OCI-M1 (cell line): ENCODE measurements at places on chromosomes 5 and 9.

DNA sequence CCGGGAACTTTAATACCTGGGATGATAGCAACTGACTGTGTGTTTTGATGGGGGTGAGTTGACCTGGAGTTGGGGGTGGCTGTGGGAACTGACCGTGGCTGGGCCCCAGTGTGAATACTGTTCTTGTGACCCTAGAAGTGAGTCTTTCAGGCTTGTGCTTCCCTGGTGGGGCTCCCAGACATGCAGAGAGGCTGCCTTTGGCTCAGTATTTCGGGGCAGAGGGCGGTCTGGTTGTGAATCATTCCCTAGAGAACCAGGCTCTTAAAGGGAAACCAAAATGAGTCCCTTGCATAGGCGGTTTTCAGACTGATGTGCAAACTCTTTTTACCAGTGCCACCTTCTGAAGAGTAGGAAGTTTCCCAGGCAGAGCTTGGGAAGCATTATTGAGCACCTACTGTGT is 132.1 kb downstream of the MACROH2A1 start:
- no peak for DNase-seq

- DNase-seq, result no peak
Measured at GRCh38 chr5:123549256-123549904, 37.4 kb downstream of the CSNK1G3 start.

GRCh38 chr9:1775230-1775629 is 239.9 kb upstream of the SMARCA2 start:
- DNase-seq, result no peak

DNA sequence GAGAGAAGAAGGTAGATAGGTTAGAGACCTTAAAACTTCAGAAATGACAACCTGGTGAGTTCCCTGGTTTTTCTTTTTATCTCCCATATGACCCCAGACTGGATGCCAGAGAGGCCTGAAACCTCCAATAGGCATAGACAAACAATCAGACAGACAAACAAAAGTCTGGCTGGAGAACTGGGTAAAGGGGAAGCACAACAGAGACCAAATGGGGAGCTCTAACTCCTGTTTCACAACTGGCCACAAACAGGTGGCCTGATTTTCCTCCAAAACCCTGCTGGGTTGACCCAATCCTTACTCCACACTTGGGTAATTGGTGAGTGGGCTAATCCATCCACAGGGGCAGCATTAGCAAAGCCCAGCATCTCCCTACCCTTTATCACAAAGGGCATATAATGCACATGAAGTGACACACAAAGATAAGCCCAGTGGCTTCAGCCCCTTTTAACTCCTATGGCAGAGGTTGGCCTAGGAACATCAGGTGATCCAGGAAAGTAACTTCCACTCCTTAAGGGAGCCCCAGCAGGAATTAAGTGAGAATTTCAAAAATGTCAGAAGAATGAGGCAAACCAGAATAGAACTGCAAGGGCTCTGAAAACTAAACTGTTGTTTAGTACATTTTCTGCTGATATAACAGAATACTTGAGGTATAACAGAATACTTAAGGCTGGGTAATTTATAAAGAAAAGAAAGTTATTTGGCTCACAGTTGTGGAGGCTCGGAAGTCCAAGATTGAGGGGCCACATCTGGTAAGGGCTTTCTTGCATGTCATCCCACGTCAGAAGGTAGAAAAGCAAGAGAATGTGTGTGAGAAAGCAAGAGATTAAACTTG is 60.9 kb upstream of the ROR2 start:
- DNase-seq, result no peak

GRCh38 chr9:92617951-92618510 is 51.9 kb downstream of the IPPK start:
- DNase-seq, result no peak

DNA sequence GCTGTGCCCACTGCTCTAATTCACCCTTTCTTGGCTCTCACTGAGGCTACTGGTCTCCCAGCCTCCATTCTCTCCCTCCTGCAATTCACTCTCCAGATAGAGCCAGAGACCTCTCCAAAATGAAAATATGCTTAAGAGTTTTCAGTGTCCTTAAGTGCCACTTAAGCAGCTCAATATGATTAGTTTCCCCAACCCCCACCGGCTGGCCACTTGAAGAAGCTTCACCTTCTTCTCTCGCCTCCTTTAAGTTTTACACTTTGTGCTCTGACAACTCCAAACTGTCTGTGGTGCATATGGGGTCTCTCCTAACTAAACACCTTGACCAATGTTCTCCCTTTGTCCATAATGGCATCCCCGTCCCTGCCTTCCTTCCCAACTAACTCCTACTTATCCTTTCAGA is 53.4 kb downstream of the CDK5RAP2 start:
- DNase-seq, result no peak

GRCh38 chr5:75059912-75060545 is 7.7 kb upstream of the GCNT4 start:
- peak; percentile 22 for DNase-seq

GRCh38 chr9:108547411-108548135 is 308.2 kb downstream of the ACTL7B start:
- no peak for DNase-seq

GRCh38 chr9:36173861-36174260 is 4.7 kb downstream of the CCIN start:
- no peak for DNase-seq

DNA sequence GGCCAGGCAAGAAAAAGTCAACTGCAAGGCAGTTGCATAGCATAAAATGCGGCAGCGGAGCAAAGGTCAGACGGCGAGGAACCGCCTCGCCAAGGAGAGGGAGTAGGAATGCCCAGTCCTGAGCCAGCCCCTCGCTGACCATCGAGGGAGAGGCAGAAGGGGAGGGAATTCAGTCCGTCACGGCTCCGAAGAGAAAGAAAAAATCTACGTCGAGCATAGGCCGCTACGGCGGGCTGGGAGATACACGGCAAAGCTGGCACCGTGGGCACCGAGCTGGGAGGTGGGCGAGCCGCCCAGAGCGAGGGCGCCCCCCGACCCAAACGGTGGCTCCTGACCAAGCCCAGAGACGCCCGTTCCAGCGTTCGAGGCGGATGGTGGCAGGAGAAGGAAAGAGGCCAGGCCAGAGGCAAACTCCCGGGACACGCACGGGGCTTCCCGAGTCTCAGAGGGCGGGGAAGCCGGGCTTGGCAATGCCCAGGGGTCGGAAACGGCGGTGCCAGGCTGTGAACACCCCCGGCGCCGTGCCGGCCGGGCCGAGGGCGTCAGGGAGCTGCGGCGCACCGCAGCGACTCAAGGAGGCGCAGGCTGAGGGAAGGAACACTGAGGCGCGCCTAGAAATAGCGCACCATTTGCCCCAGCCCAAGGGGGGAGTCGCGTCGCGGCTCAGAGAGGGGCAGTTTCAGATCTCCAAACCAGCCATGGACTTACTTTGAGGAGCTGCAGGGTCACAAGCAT is 518 bp downstream of the SPRY4 start:
- DNase-seq, result no peak

DNA sequence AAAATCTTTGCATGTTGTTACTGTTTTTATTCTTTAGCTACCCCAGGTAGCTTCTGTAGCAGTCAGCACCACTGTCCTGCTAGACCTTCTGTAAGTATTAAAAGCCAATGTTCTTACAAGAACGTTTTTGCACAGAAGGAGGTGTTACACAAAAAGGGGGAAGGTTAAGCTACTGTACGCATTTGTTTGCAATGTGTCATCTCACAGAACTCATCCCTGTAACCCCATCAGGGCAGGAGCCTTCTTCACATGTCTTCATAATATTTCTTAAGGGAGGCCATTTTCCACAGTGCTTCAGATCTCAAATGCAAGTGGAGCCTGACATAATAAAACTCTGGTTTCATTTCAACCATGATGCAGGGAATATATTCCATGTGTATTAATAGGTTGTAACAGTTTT is 67.9 kb downstream of the OSMR start:
- no peak for DNase-seq

- DNase-seq, result no peak
Measured at GRCh38 chr5:144972317-144972716, 801.6 kb downstream of the KCTD16 start.

GRCh38 chr5:92543201-92543600 is 1037.8 kb downstream of the NR2F1-AS1 start:
- no peak for DNase-seq

- DNase-seq, result no peak
Measured at GRCh38 chr9:107810461-107810961, 320.9 kb upstream of the KLF4 start.

DNA sequence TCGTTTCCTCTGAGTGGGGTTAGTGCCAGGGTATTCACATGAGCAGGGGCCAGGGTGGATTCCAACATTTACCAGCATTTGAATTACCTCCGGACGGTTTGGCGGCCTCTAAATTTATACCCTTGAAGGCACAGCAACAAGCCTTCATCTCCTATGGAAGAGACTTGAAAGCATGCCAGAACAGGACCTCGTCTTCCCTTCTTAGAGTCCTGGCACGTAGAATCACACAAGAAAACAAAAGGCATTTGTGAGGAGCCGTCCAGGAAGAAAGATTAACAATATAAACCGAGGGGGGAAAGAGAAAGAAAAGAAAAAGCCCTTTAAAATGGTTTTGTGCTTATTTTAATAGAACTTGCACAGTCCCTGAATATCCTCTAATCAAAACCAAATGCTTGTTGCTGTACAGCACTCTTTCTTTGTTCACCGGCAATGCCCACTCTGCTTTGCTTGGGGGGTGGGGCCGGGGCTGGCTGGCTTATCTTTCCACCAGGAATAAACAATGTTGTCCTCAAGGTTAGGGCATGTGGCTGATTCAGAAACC is 575.8 kb upstream of the ZNF462 start:
- DNase-seq, result peak; percentile 27

DNA sequence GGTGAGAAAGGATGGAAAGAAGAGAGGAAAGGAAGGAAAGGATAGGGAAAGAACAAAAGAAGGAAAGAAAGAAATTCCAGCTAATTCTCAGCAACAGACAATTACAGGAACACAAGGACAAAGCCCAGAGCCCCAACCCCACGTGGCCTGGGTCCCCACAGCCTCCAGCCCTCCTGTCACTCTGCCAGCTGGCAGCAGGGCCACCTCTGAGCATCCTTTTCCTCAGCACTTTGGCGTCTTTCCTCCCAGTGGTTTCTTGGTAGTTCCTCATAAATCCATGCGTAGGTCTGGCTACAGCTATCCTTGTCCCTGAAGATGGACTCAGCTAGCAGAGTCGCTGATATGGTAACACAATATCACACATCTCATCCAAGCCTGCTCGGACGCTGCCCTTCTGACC is 28.3 kb downstream of the ADAMTS2 start:
- DNase-seq, result no peak

GRCh38 chr9:126156898-126157297 is 169.7 kb upstream of the MVB12B start:
- no peak for DNase-seq

DNA sequence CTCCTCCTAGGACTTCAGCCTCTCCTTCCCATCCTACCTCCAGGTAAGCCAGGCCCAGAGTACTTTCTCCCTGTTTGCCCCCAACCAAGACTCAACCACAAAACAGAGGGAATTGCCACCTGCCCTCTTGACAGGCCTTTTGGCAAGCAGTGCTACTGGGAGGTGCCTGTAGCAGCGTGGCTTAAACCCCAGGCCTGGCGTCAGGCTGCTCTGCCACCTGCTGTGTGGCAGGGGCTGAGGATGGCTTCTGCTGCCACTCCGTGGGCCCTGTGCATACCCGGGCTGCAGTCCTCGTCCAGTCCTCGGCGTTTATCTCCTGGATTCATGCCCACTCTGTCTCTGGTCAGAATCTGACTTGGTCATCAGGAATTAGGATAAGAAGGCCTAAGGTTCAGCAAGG is 163.1 kb downstream of the PAX5 start:
- DNase-seq, result no peak

DNA sequence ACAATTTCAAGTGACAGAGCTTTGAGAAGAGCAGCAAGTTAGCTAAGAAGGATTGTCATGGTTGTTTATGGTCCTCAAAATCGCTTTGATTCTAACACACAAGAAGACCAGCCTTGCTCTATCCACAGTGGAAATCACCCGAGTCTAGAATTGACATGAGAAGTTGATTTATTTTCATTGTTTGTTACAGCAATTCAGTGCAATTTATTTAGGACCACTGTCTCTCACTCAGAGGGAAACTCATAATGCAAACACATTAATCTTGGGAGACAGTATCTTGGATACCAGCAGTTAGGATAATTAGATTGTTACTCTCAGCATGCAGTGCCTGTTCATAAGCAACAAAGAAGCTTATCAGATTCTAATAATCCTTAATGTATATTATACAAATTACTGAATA is 498.9 kb downstream of the NTRK2 start:
- no peak for DNase-seq

DNA sequence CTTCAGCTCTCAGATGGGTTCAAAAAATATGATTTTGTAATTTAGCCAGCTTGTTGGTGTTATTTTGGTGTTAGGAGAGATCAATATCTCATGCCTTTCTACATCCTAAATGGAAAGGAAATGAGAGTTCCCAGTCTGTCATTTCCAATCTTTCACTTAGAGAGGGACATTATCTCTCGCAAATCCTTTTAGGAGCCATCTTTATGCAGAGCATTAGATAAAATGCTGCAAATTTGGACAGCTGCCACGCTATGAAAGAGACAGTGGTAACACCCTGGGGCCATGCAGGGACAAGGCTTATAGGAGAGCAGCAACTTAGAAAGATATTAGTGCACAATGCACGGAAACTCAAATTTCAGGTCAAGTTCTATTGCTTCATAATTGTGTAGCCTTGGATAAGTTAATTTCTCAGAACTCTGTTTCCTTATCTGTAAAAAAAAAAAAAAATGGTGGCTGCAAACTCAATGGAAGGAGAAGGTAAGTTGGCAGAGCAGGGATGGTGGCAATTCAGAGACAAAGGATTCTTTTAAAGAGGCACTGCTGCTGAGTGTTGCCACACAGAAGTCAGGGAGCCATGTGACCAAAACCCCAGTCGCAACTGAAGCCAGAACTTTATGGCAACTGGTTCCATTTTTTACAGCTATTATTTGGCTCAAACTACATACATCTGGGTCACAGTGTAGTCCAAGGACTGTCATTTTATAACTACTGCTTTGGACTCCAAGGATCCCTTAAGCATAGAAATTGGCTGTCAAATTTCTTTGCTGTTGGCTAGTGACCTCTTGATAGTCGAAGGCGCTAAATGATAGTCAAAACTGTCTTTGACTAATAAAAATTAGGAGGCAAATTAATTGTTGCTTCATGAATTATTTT is 210.2 kb downstream of the FRMD3 start:
- peak; percentile 27 for DNase-seq

DNA sequence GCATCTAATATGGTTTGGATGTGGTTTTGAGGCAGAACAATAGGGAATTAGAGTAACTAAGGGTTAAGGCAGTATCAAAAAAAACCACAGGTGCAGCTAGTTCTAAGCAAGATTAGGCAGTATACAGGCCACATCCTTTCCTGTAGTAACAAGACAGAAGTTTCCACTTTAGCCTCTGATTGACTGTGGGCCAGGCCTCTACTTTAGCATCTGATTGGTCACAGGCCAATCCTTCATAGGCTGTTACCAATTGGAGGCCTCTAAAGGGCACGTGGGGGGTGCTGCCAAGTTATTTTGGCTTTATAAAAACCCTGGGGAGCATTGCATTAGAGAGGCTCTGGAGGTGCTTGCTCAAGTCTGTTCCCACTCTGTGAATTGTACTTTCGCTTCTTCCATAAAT is 144.1 kb upstream of the ST8SIA4 start:
- no peak for DNase-seq

- DNase-seq, result no peak
Measured at GRCh38 chr5:113652161-113652560, 138.7 kb downstream of the YTHDC2 start.

- DNase-seq, result no peak
Measured at GRCh38 chr5:37721447-37721871, 118.4 kb downstream of the GDNF start.
